Hematopoietic multipotent progenitor cell treated with erythropoietin and hydrocortisone succinate and interleukin-3 and kit ligand, for 6 days (in vitro differentiated cells): ENCODE measurements at places on chromosomes 16 and 17.

GRCh38 chr16:86388976-86389375, 121.4 kb upstream of the FOXF1 start:
- no peak for DNase-seq

DNA sequence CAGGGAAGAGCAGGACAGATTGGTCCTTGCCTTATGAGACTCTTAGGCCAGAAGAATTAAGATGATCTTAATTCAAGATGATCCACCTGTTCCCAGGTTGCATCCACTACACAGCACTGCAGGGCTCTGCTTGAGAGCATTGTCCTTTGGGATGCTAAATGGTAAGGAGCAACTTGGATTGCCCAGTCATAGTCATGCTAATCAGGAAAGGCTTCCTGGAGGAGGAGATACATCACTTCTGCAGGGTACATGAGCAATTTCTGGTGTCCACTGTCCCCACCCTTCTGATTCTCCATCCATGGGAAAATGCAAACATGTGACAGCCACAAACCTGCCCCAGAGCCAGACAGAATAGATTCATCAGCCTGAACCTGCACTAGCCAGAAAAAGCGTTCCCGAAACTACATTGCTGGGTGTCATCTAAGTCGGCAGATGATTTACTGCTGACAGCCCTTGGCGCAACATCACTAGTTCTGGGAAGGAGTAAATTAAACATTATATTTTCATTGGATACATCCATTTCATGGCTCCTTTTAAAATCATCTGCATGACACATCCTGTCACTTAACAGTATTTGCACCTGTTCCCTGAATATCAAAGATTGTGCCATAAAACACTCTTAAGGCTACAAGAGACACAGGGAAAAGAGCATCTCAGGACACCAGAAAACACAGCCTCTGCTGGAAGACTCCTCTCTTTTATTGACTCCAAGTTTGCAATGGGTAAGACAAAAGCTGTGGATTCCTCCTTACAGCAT, 282.2 kb downstream of the MAF start:
- no peak for DNase-seq

DNA sequence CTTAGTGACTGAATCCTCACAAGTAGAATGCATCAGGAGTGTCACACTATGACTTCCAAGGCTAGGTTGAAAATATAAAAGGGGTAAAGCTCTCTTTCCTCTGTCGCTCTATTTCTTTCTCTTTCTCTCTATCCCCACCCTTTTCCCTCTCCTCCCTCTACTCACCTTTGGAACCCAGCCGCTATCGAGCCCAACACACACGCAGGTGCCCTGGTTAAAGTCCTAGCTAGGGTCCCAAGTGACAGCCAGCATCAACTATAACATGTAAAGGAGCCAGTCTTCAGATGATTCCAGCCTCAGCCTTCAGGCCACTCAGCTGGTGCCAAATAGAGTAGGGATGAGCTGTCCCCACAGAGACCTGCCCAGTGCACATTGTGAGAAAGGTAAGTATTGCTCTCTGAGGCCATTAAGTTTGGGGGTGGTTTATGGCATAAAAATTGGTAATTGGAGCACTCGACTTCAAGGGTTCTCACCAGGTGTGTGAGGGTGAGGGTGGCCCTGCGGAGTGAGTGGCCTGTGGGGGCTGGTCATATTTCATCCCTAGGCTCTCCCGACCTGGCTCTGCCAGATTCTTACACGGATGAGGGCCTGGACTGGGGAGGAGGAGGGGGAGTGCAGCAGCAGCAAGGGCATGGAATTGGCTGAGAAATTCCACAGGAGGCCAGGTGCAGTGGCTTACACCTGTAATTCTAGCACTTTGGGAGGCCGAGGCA, 14.9 kb upstream of the C16orf54 start:
- no peak for DNase-seq

DNA sequence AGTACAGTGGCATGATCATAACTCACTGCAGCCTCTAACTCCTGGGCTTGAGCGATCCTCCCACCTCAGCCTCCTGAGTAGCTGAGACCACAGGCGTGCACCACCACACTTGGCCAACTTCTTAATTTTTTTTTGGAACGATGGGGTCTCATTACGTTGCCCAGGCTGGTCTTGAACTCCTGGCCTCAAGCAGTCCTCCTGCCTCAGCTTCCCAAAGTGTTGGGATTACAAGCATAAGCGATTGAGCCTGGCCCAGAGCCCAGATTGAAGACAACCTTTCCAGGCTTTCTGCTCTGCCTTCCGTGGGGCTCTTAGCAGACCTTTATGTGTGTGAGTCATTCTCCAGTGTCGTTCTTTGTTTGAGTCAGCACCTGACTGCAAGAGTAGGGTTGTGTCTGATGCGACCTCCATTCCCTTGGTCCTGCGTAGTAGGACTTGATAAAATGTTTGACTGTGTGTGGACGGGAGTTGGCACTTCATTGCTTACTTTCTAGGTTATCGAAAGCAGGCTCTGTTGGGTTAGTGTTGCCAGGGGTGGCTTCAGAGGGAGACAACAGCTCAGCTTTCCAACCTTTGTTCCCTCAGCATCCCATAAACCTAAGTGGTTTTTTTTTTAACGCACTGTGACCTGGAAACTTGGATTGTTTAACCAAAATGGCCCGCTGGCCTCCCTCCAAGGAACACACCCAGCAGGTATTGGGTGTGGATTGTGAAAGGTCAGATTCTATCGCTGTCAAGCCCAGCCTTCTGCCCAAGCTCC, 26.4 kb downstream of the EEF2K start:
- no peak for DNase-seq

GRCh38 chr16:16973707-16974591, 496.8 kb downstream of the XYLT1 start:
- DNase-seq = no peak

DNA sequence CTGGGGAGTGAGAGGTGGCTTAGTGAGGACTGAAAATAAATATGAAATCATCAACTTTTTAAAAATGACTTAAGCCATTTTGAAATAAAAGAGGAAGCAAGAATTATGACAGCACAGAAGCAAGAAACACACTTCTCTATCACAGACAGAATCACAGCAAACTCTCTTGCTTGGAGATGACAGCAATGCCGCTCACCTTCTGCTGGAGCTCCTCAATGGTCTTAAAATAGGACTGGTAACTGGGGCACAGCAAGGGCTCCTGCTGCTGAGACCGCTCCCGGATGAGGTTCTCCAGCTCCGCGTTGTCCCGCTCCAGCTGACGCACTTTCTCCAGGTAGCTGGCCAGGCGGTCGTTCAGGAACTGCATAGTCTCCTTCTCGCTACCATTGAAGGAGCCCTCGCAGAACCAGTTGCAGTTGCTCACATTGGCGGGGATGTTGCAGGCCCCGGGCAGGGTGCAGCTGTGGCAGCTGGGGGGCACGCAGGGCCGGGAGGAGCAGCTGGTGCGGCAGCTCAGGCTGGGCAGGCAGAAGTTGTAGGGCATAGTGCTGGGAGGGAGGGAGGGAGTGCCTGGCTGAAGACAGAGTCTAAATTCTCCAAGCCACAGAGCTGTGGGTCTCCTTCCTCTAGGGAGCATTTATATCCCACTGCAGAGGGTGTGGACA, at the start of gene KRT31:
KRT31 (minus strand) TSS at position 613 of the 665 bp plus-strand sequence; CDS start at position 544, 69 bp downstream.
- no peak for DNase-seq

DNA sequence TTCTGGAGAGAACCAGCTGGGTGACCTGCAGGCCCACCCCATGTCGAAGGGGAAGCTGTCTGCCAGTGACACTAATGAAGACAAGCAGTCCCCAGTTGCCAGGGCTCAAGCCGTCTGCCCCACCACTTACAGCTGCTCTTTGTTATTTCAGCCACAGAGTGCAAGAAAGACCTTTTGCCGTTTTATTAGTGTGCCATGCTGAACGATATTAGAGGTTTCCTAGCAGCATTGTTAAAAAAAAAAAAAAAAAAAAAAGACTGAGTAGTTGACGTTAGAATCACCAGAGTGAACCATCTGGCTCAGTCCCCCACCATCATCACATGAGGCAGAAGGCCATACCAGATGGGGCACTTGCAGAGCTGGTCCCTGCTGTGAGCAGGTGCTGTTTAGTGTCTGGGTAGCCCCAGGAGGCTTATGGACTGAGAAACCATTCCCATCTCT, 26.5 kb upstream of the SLC39A11 start:
- no peak for DNase-seq

DNA sequence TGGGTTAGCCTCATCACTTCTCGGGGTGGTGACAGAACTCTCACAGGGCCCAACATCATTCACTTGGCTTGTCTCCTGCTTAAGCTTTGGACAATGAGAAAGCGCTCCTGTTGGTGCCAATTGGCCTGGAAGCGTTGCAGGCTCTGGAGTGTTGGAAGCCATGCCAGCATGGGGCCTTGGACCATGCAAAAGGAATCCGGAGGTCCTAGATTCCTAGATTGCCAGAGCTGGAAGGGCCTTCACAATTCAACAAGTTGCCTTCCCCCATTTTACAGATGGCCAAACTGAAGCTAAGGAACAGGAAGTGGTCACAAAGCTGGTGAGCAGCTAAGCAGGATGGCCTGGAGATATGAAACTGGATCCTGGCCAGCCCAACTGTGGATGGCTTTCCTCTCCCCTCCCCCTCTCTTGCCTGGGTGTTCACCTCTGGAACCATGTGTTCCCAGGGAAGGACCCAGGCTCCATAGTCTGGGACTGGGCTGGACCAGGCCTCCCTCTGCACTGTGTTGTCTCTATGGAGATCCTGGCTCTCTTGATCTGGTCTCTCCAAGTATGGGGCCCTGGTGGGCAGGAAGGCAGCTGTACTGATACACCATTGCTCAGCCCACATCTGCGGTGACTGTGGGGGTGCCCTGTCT, 6.0 kb upstream of the IGFBP4 start:
- DNase-seq = peak; percentile 86

DNA sequence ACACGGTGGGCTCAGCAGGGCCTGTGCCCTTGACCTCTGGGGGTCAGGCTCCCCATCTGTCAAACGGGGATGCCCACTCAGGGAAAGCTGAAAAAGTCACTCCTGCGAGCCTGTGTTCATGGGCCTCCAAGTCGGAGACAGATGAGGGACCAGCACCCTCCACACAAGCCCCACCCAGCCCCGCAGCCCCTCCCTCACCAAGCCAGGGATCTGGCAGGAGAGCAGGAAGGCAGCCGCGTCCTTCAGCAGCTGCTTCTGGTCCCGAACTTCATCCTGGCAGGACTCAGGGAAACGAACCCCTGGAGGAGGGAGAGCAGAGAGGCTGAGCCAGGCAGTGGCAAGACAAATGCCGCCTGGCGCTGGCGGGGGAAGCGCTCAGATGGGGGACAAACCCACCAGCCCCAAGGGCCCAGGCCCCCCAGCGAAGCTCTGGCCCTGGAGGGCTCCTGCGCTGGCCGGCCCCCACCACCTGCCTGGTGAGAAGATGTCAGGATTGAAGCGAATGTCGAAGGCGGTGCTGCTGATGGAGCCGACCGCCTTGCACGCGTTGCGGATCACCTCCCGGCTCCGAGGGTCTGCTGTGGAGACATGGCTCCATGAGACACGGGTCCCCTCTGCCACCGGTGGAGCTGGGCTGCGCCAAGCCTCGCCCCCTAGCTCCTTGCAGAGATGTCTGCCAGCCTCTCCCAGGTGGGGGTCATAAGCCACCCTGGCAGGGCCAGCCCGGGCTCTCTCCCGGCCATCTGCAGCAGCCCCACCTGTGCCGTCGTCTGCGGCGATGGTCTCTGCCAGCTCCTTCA, 15.4 kb downstream of the CLUH start:
- DNase-seq = no peak

- no peak for DNase-seq
Measured at GRCh38 chr17:7324438-7324779, 4.7 kb downstream of the NEURL4 start.

GRCh38 chr16:4081521-4082021, 34.7 kb downstream of the ADCY9 start:
- no peak for DNase-seq

- no peak for DNase-seq
Measured at GRCh38 chr17:57396511-57396921, 140.2 kb downstream of the MSI2 start.

DNA sequence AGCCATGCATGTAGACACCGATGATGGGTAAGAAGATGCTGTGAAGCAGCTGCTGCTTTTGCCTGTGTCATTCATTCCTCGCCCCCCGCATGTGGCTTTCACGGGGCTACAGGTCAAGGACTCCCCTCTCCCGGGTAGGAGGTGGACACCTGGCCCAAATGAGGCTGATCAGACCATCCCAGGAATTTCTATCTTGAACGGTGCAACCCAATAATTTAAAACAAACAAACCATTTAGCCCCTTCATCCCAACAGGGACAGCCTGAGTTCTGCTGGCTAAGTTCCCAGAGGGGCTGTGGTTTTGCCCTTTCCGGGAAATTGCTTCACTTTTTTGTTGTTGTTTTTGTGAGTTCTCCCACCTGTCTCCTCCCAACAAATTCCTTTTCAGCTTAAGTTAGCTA, 137.7 kb upstream of the CDH5 start:
- no peak for DNase-seq

- peak; percentile 63 for DNase-seq
Measured at GRCh38 chr17:36777118-36777517, 160.2 kb upstream of the LHX1 start.

- DNase-seq = peak; percentile 91
Measured at GRCh38 chr17:81733507-81734404, 21.7 kb downstream of the SLC25A10 start.

DNA sequence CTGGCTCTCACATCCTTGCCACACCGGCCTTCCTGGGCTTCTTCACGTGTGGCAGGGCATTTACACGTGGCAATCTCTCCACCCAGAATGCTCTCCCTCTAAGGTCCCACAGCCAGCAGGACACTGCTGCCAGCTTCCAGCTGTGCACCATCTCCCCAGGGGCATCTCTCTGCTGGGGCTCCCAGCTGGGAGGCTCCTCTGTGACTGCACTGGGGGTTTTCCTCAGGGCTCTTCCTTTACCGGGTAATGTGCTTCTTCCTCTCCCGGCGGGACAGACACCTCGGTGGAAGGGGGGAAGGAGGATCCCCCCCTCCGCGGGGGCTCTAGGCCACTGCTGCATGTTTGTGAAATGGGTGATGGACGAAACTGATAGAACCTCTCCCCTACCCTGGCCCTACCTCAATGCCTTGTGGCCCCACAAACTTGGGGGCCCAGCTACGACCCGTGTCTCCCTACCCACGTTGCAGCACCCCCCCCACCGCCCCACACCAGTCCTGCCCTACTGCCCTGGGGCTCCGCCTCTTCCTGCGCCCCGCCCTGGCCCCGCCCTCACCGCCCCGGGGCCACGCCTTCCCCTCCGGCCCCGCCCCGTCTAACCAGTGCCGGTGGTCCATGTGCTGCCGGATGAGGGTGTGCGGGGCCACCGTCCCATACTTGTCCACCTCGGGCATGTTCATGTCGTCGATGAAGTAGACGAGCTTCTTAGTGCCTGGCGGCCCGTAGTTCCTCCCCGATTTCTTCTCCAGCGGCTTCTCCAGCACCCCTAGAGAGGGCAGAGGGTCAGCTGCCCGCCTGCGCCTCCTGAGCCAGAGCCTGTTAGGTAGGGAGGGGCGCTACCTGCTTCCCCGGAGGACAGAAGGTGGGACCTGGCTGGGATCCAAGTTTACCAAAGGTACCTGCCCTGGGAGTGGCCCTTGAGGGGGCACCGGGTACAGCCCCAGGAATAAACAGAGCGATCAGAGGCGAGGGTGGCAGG, 92.6 kb downstream of the DNAH17 start:
- peak; percentile 36 for DNase-seq
